ENCODE measurements at places on chromosomes 7 and 10.

DNA sequence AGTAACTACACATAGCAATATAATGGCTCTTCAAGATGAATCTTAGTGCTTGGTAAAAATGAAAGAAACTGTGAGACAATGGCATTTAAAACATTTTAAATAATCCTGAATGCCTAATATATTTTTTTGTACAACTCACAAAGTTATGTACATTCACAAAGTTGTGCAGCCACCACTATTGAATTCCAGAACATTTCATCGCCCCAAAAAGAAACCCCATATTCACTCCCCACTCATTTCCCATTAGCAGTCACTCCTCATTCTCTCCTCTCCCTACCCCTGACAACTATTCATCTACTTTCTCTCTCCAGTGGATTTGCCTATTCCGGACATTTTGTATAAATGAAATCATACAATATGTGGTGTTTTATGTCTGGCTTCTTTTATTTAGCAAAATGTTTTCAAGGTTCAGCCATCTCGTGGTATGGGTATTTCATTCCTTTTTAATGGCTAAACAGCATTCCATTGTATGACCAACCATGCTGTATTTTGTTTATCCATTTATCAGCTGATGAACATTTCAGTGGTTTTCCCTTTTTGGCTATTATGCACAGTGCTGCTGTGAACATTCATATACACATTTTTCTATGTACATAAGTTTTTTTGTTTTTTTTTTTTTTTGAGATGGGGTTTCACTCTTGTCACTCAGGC is 34.7 kb downstream of the ENTPD7 start:
- DNase-seq, result peak; percentile 94

DNA sequence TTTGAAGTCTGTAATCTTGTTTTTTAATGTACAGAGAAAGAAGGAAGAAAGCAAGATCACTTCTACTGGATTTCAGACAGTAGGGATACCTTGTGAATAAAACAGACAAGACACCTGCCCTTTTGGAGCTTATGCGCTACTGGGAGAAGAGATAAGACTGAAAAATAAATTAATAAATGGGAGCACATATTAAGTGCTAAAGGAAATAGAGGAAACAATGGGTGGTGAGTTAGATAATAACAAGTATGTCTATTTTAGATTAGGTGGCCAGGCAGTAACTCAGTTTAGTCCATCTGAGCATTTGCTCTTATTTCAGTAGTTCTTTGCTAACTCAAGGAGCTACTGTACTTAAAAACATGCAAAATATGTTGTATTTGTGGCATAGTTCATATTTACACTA is 15.9 kb downstream of the MIOS start:
- no peak for DNase-seq

GRCh38 chr10:80542053-80542452 is 4.4 kb downstream of the SH2D4B start:
- peak; percentile 52 for DNase-seq

DNA sequence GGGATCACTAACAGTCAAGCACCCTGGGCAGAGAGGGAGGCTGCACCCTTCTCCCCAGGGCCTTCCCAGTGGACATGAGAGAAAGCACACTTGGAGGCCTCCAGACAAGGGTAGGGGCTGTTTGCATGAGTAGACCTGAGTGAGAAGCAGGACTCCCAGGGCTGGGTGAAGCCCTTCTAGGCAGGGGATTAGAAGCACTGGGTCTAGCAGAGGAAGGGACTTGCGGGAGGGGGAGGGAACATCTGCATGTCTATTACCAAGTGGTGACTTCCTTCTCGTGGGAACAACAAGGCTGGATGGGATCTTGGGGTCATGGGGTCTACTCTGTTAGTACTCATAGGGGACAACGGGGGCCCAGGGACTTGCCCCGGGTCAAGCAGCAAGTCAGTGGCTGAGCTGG is 67.8 kb downstream of the EMX2 start:
- DNase-seq, result no peak

DNA sequence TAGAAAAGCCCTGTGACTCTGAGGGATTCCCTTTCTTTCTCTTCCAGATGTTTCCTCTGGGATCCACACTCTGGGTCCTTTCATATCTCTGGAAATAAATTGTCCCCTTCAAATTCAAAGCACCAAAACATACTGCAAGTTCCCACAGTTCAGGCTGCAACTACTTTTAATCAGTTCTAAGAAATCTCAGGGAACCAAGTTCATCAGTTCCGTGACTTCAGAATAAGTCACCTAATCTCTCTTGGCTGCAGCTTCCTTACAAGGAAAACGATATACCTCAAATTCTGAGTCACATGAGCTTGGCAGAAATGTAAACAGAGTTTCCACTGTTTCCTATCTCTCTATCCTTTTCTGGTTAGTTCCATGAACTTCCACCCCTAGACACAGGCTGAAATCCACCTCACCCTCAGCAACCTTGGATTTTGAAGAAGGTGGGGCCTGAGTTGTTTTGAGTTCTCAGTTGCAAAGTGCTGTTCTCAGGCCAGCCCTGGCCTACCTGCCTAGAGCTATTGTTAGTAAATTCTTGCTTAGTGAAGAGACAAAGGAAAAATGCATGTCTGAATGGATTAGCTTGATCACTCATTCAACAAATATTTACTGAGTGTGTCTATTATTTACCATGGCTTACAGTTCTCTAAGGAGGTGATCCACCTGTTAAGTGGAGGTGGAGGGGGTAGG is 59.3 kb upstream of the IL6 start:
- peak; percentile 84 for DNase-seq

GRCh38 chr7:21617916-21618390 is 75.1 kb downstream of the DNAH11 start:
- peak; percentile 59 for DNase-seq
